ENCODE measurements at places on chromosomes 12 and 14.

GRCh38 chr12:124824195-124824594 is 39.5 kb downstream of the SCARB1 start:
- no peak for DNase-seq

DNA sequence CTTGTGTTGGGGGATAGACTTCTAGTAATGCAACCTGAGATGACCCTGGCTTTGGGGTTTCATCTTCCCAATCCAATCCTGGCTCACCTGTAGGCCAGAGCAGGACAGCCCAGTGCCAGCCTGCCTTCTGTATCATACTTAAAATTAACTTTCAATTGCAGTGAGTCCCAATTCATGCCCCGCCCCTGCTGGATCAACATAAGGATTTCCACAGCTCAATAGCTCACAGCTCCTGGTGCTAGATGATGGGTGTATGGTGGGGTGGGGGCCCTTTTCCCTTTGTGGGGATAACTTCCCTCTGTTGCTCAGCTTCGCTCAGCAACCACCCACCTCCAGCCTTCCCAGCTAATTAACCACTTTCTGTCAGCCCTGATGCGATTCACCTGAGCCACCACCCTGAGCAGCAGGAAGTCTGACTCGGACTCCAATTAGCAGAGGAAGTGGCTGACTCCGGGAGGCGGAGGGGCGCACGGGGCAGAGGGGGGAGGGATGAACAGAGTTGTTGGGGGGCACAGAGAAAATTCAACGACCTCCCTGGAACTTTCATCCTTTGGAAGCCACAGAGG is 24.3 kb upstream of the CHGA start:
- no peak for DNase-seq

DNA sequence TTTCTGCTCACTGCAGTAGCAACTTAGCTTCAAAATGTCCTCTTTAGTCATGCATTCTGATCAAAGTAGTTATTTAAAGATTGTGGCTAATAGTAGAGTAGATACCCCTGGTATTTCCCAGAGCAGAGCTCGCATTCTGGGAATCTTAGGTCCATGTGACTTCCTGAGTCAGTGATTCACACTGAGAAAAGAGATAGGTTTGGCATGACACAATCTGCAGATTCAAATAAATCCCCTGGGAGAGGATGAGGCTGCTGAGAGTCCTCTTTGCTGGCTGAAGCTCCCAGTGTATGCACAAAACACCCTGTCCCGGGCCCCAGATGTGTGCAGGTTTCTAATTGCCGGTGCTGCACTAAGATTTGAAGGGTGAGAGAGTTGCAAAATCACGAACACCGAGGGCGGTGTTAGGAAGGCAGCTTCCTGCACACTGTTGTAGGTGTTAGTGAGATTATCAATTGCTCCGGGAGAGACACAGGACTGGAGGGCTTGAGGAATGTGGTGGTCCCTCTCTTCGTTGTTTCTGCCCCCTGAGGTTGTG is 233.2 kb downstream of the NRXN3 start:
- no peak for DNase-seq

- DNase-seq = no peak
Observed at GRCh38 chr12:83630526-83630925, 943.8 kb downstream of the TMTC2 start.

- DNase-seq = no peak
Observed at GRCh38 chr12:93954166-93955112, 193.9 kb upstream of the PLXNC1 start.

DNA sequence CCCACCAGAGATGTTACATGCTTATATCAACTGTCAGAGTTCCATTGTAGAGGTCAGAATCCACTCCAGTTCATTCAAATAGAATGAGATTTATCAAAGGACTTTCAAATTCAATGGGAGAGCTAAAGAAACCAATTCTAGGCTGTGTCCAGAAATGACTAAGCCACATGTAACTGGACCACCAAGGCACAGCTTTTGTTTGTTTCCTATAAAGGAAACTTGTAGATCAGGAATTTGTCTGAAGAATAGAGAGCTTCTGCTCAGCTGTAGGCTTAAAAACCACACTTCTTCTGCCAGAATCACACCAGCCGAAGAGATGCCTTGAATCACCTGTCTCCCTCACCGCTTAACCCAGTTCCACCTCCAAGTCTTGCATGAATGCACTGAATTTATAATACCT is 134.0 kb upstream of the NEDD1 start:
- DNase-seq = no peak

GRCh38 chr12:110347767-110348166 is 55.7 kb downstream of the ANAPC7 start:
- no peak for DNase-seq

- no peak for DNase-seq
Observed at GRCh38 chr12:27607591-27607990, 83.6 kb downstream of the PPFIBP1 start.

- DNase-seq = no peak
Observed at GRCh38 chr12:46774322-46774633, 51.5 kb downstream of the SLC38A4 start.

- no peak for DNase-seq
Observed at GRCh38 chr12:109767991-109768900, 54.6 kb downstream of the FAM222A start.

- no peak for DNase-seq
Observed at GRCh38 chr14:62158779-62159178, 396.6 kb downstream of the SNAPC1 start.

DNA sequence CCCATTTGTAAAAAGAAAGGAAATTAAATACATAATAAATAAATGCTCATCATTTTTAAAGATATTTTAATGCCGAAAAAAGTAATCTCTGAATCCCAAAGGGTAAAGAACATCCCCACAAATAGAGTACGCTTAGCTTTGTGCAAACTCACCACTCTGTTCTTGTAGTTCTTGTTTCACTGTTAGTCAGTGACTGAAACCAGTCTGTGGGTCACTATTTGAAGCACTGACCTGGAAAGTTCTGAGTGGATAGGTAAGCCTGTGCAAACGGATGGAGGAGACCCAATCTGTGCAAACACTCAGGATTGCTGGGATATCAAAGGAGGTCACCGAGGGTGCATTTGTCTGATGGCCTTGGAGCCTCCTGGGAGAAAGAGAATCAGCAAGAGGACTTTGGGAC is 68.1 kb upstream of the TSPAN11 start:
- no peak for DNase-seq

- DNase-seq = peak; percentile 68
Observed at GRCh38 chr12:14260011-14260993, 105.2 kb upstream of the ATF7IP start.

DNA sequence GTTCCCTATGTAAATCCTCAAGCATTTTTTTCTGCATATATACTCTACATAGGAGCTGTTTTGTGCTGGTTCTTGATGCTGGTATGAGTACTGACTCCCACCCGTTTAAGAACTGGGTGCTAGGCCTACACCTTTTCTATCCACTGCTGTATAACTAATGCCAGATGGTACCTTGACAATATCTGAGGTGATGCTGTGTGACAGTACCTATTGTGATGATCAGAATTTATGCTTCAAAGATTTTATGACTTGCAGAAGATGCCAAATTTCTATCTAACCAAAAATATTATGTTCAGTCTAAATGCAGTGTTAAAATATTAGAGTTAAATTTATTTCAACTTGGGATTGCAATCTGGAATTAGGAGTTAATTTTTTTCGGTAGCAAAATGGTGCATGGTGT is 272.3 kb upstream of the NOVA1 start:
- DNase-seq = no peak

DNA sequence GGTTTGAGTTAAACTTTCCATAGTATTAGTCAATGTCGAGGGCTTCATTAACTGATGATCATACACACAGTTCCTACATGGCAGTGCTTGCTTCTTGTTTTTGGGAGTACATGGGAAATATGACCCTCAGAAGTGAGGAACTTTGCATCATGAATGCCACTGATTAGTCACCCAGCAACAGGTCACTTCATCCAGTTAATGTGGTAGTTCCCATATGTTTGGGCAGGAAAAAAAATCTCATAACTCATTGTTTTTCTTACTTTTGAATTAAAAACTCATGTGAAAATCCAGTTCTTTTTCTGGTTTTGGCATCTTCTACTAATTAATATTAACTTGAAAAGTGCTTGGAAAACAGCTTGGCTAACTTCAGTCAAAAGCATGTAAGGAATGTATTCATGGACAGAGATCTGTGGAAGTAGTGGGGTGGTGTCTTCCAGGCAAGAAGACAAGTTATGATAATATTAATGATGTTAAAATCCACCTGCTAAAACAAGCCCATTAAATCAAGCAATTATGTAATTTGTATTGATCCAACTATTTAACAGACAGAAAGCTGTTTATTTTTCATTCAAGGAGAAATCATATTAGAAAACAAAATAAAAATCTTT is 309.1 kb upstream of the NAV3 start:
- no peak for DNase-seq

GRCh38 chr14:60222820-60223219 is 26.2 kb upstream of the PPM1A start:
- DNase-seq = peak; percentile 56

DNA sequence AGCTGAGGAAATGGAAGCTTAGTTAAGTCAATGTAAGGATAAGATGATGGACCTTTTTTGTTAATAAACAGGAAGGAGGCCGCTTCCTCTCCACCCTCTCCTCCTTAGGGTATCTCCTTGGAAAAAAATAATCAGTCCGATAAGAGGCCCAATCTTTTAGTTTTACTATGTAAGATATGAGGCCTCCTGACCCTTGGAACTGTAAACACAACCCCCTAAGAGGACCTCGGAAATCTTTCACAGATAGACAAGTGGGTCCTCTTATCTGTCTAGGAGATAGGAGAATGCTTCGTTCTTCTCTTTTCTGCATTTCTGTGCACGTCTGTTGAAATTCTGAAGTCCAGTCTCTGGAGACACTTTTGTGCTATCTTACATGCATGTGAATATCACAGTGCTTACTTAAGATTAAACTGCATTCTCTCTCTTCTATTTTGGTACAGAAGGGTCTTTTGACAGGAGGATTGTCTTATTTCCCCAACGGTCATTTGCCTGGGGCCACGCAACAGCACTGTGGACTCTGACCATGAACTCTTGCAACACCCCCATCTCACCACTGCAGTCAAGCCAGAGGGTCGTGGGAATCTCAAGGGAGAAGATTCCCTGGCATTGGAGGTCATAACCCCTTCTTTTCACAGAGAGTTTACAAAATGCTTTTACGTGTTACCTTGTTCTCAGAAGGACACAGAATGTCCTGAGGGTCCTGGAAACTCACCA is 313.0 kb upstream of the RTL1 start:
- no peak for DNase-seq

- DNase-seq = no peak
Observed at GRCh38 chr12:33828326-33828725, 194.0 kb upstream of the ALG10 start.

DNA sequence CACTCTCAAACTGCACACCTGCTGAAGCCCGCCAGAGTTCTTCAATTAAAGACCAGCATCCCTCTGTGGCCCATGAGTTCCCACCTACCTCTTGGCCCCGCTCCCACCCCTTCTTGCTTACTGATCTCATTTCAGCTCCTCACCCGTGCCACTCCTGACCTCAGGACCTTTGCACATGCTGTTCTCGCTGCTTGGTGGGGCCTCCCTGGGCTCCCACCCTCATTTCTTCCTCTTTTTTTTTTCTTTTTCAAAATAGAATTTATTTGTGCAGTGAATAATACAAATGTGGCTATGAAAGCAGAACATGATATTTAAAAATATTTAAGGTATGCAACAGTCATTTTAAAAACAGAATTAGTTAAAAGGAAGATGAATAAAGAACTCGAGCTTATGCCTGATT is 8.5 kb upstream of the SERPINA9 start:
- no peak for DNase-seq

GRCh38 chr14:36113341-36113740 is 63.2 kb downstream of the PTCSC3 start:
- DNase-seq = no peak

- DNase-seq = no peak
Observed at GRCh38 chr12:23827353-23827752, 122.1 kb downstream of the SOX5 start.

- no peak for DNase-seq
Observed at GRCh38 chr14:98826618-98827017, 445.4 kb downstream of the BCL11B start.

GRCh38 chr12:91920276-91920675 is 225.4 kb downstream of the BTG1 start:
- no peak for DNase-seq

DNA sequence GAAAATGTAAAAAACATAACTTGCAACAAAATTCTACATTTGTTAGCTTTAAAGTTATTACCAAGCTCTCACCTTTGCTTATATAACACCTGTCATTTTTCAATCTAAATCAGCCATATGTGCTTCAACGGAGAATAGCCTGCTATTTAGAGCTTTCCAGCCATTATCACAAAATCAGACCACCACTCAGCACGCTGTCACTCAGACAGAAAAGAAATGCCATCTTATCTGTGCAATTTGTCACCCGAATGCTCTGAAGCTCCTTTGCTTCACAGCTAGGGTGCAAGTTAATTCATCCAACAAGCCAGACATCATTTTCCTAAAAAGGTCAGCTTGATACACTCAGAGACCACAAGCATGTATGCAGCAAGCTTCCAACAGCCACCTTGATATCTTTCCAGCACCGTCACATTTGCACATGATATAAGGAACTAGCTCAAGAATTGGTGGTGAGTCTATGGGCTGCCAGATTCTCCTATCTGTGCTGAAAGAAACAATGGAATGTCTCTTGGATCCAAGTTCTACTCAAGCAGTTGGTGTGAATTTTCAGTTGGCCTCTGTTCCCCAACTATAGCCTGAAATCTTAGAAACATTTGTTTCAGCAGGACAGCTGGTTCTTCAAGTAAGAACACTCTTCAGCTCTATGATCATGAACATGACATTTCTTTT is 20.0 kb upstream of the IFNG-AS1 start:
- DNase-seq = no peak

GRCh38 chr12:6193853-6194815 is 6.1 kb upstream of the CD9 start:
- no peak for DNase-seq

GRCh38 chr12:20390846-20391245 is 22.5 kb downstream of the PDE3A start:
- no peak for DNase-seq

DNA sequence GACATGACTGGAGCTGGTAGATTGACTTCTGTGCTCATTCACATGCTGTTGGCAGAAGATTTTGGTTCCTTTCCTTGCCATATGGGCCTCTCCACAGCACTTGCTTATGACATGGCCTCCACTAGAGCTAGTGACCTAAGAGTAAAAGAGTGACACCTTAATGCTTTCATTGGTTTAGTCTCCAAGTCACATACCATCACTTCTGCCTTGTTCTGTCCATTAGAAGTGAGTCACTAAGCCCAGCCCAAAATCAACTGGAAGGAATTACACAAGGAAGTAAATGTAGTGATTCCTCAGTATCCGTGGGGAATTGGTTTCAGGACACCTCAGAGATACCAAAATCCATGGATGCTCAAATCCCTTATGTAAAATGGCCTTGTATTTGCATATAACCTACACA is 81.3 kb downstream of the PPHLN1 start:
- DNase-seq = no peak

- DNase-seq = peak; percentile 58
Observed at GRCh38 chr14:64880221-64881121, 764 bp upstream of the SPTB start.

GRCh38 chr14:68653108-68653507 is 139.8 kb downstream of the ZFP36L1 start:
- DNase-seq = no peak

GRCh38 chr12:124110372-124110883 is 137.4 kb downstream of the ZNF664 start:
- no peak for DNase-seq
